ENCODE measurements at places on chromosomes 2 and 18.

- no peak for DNase-seq
Measured at GRCh38 chr2:234986876-234987720, 35.3 kb downstream of the SH3BP4 start.

DNA sequence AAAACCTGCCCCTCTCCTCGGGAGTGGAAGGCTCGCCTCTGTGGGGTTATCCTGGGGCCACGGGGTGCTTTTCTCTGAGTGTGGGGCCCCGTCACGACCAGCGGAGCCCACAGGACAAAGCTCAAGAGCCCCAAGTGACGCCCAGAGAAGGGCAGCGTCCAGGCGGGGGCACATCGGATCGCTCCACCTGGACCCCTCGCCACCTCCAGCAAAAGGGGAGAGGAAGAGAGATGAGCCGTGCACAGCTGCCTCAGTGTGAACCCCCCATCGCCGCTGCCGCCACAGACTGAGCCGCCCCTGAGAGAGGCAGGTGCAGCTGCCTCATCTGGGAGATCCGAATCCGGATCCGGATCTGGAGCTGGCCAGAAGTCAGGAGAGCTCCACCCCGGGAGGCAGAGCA, 282.5 kb upstream of the PXDN start:
- DNase-seq: no peak

GRCh38 chr18:3217948-3218647, 1.7 kb downstream of the MYOM1 start:
- DNase-seq: no peak

GRCh38 chr2:64942693-64943092, 46.5 kb upstream of the SLC1A4 start:
- DNase-seq: no peak

DNA sequence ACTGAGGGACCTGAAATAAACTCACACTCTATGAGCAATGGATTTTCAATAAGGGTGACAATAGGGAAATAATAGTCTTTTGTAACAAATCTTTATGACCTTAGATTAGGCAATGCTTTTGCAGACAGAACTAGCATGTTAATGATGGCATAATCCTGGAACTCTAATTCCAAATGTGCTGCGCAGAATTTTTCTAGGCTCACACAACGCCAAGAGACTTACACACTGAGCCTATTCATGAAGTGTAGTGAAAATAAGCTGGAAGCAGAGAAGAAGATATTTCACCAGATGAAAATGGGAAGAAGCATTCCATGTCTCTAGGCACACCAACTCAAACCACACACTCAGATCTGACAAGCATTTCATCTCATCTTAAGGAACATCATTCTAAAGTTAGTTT, 178.5 kb downstream of the L3MBTL4 start:
- no peak for DNase-seq
